Suprapubic skin (tissue), 4 donors: ENCODE measurements at places on chromosomes 5 and 9.

GRCh38 chr9:137694962-137695875 is 76.4 kb downstream of the EHMT1 start:
- peaks cover 37% of the 10 kb centered on the region for H3K4me1 ChIP-seq
- no peak overlapping the region for H3K27ac ChIP-seq
- H3K27me3 ChIP-seq: no peaks in the 10 kb centered on the region
- no peaks in the 10 kb centered on the region for H3K36me3 ChIP-seq
- DNase-seq: no peak

DNA sequence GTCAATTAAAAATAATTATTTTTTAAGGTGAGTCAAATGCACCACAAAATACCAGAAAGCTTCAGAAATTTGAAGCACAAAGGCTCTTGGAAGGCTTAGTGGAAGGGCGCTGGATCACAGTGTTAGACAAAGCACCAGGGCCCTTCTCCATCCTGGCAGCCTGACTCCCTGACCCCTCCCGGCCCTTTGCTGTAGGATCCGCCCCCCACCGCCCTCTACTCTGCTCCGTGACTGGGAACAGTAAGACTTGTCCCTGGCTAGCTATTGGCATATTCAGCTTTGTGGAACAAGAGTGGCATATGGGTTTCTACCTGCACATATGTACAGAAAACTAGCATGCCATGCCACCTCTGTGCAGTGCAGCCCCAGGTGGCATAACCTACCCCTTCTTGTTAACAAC is 222.1 kb downstream of the SYK start:
- H3K4me3 ChIP-seq: no peak overlapping the region
- no peaks in the 10 kb centered on the region for H3K36me3 ChIP-seq
- no peak for DNase-seq
- no peak overlapping the region for H3K27ac ChIP-seq
- H3K4me1 ChIP-seq: no peaks in the 10 kb centered on the region

GRCh38 chr5:24477958-24478357 is 166.8 kb downstream of the CDH10 start:
- no peak for DNase-seq
- no peaks in the 10 kb centered on the region for H3K36me3 ChIP-seq
- no peak overlapping the region for H3K27ac ChIP-seq
- no peaks in the 10 kb centered on the region for H3K4me1 ChIP-seq
- no peaks in the 10 kb centered on the region for H3K27me3 ChIP-seq
- no peak overlapping the region for H3K4me3 ChIP-seq

DNA sequence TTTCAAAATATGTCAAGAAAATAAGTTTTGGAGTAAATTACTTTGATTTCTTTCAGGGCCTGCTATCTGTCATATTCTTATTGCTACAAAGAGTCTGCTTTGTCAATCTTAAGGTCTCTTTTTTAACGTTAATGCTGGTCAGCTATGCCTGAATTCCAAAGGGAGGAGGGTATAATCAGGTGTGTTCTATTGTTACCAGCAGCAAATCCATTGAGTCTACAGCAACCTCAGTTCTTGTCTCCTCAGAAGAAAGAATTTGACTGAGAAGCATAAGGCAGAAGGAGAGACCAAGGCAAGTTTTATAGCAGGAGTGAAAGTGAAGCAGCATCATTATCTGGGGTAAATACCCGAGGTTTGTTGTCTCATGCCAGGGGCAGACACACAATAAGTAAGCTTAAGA is 23.7 kb upstream of the MINAR2 start:
- no peaks in the 10 kb centered on the region for H3K27me3 ChIP-seq
- no peaks in the 10 kb centered on the region for H3K4me1 ChIP-seq
- H3K36me3 ChIP-seq: no peaks in the 10 kb centered on the region
- DNase-seq: no peak
- no peak overlapping the region for H3K27ac ChIP-seq
- H3K4me3 ChIP-seq: no peak overlapping the region

GRCh38 chr9:91047529-91047928 is 245.9 kb downstream of the SYK start:
- DNase-seq: no peak
- H3K4me1 ChIP-seq: peaks cover 9% of the 10 kb centered on the region

- DNase-seq: no peak
- H3K36me3 ChIP-seq: no peaks in the 10 kb centered on the region
- no peaks in the 10 kb centered on the region for H3K27me3 ChIP-seq
These were observed 1.9 kb downstream of the UGCG start for GRCh38 chr9:111898331-111899096.
